LHCN-M2 (cell line): ENCODE measurements at places on chromosomes 7 and 10. TPM values are rescaled to one million over a fixed set of nuclear protein-coding genes. Genes with fewer than 3 reads are reported as not detected.

Gene COL17A1
- 0.26 TPM in 1 of 2 replicates, not detected in the other for total RNA-seq

Gene FKBP9
- total RNA-seq: 289 and 303 TPM in 2 replicates

Gene NKX1-2
- total RNA-seq: not detected in 2 replicates

Gene CPN1
- not detected in 2 replicates for total RNA-seq

Gene PON3
- not detected in 2 replicates for total RNA-seq

Gene TBXAS1
- 7.2 and 8.4 TPM in 2 replicates for total RNA-seq

Gene GRID2IP
- not detected in 2 replicates for total RNA-seq

Gene PTPRZ1
- not detected in 2 replicates for total RNA-seq

Gene OPN1SW
- 1.7 and 2.1 TPM in 2 replicates for total RNA-seq

DNA sequence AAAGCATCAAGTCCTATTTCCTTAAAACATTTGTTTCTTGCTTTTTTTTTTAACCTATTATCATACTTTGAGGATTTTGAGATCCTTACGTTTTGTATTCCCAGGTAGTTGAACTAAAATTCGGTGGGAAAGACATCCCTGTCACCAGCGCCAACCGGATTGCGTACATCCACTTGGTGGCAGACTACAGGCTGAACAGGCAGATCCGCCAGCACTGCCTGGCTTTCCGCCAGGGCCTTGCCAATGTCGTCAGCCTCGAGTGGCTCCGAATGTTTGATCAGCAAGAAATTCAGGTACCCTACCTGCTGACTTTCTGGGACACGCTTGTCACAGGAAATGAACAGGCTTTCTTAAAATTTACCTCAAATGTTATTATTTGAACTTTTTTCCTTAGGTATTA is 83.0 kb upstream of the DNAJB6 start:
- DNase-seq: no peak

- no peak for DNase-seq
Observed at GRCh38 chr10:27564398-27564797, 60.3 kb downstream of the RAB18 start.

DNA sequence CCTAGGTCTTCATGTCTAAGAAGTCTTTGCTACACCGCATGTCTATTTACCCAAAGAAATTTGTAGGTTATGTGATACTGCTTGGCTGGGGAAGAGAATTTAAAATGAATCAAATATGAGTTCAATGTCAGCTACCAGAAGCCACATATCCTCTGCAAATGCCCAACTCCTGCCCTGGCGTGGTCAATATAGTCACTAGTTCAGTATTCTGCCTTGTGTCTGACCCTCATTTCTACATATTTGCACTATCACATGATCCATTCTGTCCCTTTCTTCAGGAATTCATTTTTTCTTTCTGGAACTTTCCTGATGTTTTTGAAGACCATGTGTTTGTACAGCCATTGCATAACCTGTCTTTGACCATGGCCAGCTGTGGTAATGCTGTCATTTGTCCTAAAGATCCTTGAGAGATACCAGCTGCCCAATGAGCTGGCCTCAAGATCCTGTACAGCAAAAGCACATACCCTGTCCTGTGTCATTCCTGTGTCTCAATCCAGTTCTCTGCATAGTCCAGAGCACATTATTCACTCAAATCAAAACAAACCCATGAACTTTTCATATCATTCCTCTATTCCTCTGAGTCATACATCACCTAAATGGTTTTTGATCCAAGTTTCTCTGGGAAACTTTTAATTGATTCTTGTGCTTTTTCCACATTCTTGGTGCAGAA is 524.5 kb downstream of the PARD3 start:
- DNase-seq: peak; percentile 91

DNA sequence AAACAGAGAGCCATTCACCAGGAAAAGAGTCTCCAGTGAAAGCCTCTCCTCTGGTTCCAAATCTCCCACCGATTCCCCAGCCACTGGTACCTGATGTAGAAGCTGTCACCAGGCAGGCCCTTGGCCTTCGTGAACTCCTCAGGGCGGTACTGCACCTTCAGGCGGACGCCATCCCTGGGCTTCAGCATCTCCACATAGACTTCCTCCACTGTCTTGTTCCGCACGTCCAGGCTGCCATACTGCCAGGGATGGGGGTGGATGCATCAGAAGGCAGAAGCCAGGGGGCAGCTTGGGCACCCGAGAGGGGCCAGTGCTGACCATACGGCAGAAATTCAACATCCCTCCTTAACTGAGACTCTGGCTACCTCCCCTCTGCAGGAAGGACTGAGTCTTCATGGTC is 118.8 kb downstream of the DLG5 start:
- DNase-seq: no peak

- no peak for DNase-seq
Observed at GRCh38 chr10:82392533-82392932, 517.5 kb downstream of the NRG3 start.

DNA sequence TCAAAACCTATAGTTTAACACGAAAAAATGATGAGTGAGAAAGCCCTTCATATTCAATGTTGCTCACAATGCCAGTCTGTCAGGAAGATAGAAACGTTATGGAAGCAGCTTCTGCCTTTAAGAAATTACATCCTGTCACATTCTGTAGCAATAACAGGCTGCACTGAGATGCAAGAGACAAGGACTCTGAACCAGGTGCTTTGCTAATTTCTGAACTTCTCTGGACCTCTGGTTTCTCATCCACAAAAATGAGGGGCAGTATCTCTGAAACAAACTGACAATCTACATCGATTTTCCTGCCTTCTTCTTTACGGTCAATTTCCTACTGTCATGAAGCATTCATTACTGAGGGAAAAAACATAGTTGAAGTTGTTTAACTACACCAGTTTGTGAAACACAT is 234.0 kb downstream of the SNX13 start:
- no peak for DNase-seq

GRCh38 chr10:125882596-125882995 is 1.5 kb upstream of the DHX32 start:
- DNase-seq: no peak

GRCh38 chr10:6101181-6101580 is 12.3 kb downstream of the RBM17 start:
- DNase-seq: no peak

DNA sequence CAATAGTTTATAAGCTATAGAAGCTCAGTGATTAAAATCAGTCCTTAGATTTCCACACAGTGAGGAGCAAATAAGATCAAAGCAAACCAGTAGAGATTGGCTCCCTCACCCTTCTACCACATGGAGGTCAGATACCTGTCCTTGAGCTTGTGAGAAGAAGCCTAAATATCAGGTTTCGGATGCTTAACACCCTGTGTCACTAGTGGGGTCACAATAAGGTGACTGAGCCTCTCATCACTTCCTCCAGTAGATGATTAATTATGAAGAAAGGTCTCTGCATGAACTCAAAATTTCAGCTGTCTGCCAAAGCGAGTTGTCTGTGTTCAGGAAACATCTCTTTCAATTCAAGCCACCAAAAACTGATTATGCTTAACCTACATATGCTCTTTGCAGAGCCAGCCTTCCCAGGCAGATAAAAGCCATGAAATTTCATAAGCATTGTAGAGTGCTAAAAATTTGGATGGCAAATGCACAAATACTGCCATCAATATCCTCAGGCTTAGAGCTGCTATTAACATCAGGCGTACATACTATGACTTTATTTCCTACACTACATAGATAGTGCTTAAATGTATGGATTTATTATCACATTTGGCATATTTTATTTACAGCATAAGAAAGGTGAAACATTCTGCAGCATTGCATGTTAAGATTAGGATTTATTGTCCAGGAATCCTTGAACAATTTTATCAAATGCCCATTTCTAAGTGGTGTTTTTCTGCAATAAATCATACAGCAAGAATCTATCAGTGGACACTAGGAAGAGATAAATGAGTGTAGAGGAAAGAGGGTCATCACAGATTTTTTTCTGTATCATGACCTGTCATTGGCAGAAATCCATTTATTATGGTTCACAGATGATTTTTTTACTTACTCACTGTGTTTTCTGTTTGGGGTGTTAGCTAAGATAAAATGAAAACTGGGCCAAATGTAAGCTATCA is 285.1 kb upstream of the SP8 start:
- DNase-seq: no peak

- no peak for DNase-seq
Observed at GRCh38 chr10:129207297-129207696, 259.7 kb upstream of the MGMT start.

- DNase-seq: no peak
Observed at GRCh38 chr7:140229591-140230515, 53.1 kb upstream of the KDM7A start.

DNA sequence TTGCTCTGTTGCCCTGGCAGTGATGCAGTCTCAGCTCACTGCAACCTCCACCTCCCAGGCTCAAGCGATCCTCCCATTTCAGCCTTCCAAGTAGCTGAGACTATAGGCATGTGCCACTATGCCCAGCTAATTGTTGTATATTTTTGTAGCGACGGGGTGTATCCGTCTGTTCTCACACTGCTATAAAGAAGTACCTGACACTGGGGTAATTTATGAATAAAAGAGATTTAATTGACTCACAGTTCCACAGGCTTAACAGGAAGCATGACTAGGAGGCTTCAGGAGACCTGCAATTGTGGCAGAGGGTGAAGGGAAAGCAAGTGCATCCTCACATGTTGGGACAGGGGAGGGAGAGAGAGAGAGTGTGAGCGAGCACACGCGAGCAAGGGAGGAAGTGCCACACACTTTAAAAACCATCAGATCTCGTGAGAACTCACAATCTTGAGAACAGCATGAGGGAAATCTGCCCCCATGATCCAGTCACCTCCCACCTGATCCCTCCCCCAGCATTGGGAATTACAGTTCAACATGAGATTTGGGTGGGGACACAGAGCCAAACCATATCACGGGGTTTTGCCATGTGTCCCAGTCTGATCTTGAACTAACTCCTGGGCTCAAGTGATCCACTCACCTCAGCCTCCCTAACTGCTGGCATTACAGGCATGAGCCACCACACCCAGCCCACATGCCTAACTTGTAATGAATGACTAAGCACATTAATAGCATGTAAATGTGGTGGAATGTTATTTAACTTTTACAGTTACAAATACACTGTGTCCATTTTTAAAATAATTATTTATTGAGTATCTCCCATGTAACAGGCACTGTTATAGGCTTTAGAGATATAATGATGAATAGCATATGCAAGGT is 65.5 kb downstream of the RALA start:
- DNase-seq: peak; percentile 29

DNA sequence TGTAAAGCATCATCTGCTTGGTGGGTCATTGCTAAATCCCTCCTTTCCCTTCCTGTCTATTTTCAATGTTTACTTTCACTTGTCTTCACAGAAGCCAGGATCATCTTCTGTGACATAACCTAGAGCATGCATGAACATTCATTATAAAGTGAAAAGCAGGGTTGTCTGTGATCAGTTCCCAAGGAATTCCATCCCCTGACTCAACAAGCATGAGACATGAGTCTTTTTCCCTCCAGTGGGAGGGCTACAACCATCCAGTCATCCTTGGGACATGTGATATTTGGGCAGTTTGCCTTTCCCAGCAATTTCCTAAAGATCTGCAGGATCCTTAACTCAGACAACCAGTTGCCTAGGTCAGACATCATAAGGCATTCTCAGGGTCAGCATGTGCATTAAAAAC is 166.3 kb upstream of the TMEM196 start:
- DNase-seq: peak; percentile 93

GRCh38 chr7:151017953-151018420 is 6.3 kb downstream of the ATG9B start:
- no peak for DNase-seq

DNA sequence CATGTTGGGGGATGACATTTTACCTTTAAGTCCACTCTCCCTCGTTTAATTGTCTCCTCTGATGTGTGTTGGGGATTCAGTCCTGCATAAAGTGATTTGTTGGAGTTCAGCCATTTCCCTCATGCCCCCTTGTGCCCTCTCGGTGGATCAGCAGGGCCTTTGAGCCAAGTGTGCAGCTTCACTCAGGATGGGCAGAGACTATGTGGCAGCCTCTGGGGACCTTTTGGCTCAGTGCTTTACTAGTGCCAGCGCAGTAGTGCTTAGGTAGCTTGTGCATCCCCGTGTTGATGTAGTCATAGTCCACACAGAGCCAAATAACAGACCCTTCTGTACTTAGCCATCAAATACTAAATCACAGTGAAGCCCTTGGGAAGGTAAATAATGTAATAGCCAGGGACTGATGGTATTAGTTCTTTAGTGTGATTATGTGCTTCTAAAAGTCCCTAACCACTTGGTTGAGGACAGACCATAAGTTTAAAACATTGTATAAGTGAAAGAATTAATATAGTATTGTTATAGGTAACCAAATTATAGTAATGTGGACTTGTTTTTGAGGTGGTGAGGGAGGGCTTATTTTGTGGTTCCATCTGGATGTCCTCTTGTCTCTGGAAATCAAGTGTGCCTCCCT is 11.4 kb downstream of the BUB3 start:
- no peak for DNase-seq

DNA sequence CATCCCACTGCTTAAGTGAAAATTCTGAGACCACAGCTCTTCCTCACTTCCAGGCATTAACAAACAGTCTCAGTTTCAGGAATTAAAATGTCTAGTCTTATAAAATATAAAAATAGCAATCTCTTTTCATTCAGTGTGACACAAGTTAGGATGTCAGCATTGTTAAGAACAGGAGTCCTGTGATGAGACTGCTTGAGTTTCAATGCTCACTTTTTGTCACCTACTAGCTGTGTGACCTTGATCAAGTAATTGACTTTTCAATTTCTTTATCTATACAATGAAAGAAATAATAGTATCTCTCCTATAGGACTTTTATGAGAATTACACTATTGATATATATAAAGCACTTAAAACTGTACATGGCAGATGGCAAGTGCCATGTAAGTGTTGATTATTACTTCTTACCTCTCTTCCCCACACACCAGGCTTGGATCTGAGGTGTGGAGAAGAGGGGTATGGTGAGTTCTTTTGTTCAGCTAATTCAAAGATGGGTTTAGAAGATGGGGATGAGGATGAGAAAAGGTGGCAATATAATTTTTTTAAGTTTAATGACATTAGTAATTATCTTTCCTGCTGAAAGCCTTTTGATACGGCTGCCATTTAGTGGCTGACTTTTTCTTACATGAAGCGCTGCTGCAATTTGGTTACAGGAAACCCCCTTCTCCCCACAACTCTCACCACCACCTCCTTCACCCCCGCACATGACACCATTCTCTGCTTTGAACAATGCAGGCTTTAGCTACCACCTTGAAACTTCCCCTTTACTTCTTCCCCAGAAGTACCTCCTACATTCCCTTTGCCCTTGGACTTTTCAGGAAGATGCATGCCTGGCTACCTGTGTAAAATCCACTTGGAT is 20.8 kb upstream of the HYAL4 start:
- no peak for DNase-seq

DNA sequence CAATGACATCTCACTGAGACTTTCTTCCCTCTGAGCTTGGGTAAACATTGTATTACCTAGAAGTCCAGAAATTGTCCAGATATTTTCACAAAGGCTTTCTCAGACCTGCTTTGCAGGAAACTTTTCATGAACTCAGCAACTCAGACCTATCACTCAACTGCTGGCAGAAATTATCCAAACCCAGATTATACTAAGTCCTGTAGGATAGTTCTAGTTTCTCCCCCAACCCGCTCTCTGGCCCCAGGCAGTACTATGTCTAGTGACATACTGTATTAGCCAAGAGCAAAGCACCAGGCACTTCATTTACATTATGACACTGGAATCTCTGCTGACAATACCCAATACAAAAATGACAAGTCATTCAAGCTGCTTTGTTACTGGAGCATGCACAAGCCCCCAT is 75.0 kb downstream of the RHOBTB1 start:
- DNase-seq: no peak
